ENCODE measurements at places on chromosomes 7 and 10.
A peak's percentile ranks its signal among the peaks of the same experiment; 100 is the strongest.

- peak; percentile 93 for DNase-seq
These were observed at the start of gene EPHB4 for GRCh38 chr7:100827330-100828226. TSS of gene EPHB4 (minus strand) at chr7:100827523. CDS start at chr7:100827030, 493 bp downstream.

DNA sequence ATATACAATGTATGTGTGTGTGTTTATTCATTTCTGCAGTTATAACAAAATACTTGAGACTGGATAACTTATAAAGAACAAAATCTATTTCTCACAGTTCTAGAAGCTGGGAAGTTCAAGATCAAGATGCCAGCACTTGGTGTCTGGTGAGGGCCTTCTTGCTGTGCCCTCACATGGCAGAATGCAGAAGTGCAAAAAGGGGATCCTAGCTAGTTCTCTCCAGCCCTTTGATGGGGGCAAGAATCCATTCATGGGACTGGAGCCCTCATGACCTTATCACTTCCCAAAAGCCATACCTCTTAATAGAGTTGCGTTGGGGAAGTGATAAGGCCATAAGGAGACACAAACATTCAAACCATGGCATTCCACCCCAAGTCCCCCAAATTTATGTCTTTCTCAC is 8.4 kb downstream of the GRB10 start:
- DNase-seq = no peak

- no peak for DNase-seq
These were observed 28.7 kb upstream of the PDCD4 start for GRCh38 chr10:110843031-110843430.

GRCh38 chr7:157574914-157575586 is 238.2 kb downstream of the DNAJB6 start:
- DNase-seq = no peak

- no peak for DNase-seq
These were observed 19.2 kb downstream of the PRXL2A start for GRCh38 chr10:80427541-80427940.

DNA sequence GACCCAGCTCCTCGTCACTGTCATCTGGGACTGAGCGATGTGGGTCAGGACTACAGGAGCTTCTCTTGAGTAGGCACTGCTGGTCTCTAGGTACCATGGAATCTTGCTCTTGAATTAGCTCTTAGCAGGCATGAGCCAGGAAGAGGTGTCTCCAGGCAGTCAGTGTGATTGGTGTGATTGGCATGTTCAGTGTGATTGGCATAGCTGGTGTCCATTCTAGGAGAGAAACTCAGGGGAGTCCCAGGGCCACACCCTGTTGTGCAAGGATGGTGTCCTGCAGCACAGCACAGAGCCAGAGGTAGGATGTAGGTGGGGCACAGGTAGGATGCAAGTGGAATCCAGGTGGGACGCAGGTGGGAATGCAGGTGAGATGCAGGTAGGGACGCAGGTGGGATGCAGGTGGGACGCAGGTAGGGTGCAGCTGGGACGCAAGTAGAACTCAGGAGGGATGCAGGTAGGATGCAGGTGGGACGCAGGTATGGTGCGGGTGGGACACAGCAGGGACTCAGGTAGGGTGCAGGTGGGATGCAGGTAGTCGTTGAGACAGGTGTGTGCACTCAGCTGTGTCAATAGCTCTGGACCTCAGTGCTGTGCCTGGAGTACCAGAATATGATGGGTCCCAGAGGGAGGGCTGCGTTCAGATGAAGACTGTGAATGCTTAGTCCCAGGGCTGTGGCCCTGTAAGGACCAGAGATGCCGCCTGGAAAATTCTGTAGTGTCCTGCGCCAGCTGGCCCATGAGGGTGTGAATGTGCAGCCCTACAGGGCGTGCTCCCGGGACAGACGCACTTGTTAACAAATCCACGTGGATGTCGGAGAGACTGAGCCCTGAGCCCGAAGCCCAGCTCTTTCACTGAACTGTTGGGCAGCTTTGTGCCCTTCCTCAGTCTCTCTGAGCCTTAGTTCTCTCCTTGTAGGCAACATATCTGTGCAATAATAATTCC is 248.2 kb upstream of the PITRM1 start:
- no peak for DNase-seq

- DNase-seq = peak; percentile 41
These were observed 11.5 kb upstream of the NT5C2 start for GRCh38 chr10:103204353-103205255.

DNA sequence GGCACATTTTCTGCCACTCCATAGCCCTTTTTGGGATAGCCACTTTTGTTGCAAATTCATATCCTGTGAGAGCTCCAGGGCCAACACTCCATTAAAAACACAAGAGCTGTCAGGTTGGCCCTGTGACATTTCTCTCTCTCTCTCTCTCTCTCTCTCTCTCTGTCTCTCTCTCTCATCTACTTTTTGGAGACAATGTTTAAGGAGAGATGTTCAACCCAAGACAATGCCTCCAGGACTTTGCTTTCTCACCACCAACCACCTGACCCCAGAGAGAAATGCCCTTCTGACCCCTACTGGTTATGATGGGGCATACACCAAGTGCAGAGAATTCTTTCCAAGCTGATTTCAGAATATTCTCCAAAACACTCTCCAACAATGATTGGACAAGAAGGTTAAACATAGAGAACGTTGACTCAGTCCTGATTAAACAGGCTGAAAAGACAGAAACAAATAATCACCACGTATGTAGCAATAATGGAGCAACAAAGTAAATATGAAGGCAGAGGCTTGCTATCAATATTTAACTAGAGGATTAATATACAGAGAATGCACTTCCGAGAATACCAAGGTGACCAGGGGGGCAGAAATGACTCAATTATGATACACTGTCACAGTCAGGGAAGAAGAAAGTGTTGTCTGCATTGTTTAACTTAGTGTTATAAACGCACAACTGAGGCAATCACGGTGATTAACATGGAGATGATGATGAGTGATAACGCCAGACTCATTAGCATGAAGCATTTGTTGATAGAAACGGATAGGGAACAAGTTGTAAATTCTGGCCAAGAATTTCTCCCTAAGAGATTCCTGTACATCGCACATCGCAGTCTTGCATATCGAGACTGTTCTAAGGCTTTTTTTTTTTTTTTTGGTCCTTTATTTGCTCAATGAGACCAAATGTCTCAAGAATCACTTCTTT is 178.5 kb downstream of the NRP1 start:
- DNase-seq = peak; percentile 80

GRCh38 chr7:37901236-37901827 is 15.3 kb downstream of the SFRP4 start:
- peak; percentile 41 for DNase-seq

DNA sequence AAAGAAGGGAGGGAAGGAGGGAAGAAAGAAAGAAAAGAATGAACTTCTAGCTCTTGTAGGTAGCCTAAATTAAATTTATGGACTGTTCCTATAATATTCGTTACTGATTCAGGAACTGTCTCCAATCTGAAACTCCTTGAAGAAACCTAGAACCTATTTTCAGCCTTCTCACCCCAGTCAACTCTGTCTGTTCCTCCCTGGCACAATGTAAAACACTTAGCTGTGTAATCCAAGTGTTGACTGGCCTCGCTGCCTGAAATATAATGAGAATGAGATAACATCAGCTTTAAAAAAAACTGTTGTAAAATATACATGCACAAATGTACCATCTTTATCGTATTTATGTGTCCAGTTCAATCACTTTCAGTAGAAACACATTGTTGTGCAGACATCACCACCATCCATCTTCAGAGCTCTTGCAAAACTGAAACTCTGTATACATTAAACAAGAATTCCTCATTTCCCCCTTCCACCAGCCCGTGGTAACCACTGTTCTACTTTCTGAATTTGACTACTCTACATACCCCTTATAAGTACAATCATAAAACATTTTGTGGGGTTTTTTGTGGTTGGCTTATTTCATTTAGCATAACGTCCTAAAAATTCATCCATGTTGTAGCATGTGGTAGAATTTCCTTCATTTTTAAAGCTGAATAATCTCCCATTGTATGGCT is 6.3 kb upstream of the C7orf33 start:
- DNase-seq = no peak

GRCh38 chr7:15309872-15310271 is 251.9 kb downstream of the AGMO start:
- peak; percentile 68 for DNase-seq

DNA sequence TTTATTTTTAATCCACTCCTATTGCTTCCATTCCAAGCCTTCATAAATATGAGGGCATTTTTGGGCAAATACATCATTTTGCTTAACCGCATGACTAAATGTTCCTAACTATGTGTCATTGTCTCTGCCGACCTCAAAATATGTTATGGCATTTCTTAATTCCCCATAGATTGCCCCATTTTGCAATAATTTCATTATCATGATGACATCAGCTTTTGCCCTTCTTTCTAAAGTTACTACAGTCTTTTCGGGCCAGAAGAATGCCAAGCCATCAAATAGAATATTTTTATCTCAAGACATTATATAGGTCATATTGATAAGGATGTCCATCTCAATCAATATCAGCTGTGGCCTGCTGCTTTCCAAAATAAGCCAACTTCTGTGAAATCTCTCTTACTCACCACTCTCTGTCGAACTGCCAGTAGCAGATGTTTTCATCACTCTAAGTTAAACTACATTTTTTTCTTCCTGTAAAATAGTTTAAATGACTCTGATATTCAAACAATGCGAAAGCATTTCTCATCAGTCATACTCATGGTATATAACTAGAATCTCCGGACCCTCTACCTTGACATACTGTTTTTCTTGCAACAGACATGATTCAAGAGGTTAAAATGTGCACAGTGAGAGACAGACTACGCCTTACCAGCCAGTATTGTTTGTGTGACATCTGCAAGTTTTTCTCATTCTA is 1254.6 kb upstream of the CELF2 start:
- peak; percentile 94 for DNase-seq

DNA sequence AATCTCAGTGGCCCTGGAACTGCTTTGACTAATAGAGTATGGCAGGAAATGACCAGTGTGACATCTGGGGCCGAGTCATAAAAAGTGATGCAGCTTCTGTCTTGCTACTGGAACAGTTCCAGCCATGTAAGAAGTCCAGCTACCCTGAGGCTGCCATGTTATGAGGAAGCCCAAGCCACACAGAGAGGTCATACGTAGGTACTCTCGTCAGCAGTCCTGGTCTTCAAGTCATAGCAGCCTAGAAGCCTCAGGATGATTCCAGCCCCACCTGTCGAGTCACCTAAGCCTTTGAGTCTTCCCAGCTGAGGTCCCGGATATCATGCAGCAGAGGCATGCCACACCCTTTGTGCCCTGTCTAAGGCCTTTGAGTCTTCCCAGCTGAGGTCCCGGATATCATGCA is 92.1 kb downstream of the PPP1R3C start:
- peak; percentile 45 for DNase-seq

DNA sequence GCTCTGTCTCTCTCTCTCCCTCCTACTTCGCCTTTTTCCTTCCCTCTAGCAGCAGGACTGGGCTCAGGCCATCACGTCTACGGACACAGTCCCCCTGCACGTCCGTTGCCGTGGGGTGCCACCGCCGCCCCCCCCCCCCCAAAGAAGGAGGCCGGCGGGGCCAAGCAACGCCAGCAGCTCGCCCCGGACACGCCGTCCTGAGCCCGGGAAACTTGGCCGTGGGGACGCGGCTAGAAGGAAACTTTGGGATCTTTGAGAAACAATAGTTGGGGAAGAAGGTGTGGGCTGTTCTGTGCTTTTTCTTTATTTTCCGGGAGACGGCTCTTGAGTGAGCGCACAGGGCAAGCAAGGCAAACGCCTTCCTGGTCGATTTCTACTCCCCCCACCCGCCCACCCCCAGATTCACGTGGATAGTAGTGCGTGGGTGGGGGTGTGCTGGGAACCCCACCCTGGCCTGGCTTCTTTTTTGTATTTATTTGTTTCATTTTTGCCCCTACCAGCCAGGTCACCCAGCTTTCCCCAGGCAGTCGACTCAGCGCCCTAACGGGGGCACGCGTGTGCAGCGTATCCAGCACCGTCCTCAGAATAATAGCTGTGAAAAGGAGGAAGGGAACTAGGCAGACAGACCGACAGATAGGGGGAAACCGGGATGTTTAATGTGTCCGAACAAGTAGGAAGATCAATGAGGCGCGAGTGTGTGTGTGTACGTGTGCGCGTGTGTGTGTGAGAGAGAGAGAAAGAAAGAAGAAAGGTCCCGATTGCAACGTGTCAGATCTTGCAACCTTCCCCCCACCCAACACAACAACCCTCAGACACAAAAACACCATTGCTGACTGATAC is 1.4 kb downstream of the MXI1 start:
- DNase-seq = peak; percentile 48
